HT-29 (cell line): ENCODE measurements at places on chromosomes 1 and 21. TPM values are rescaled to one million over a fixed set of nuclear protein-coding genes. Genes with fewer than 3 reads are reported as not detected.

DNA sequence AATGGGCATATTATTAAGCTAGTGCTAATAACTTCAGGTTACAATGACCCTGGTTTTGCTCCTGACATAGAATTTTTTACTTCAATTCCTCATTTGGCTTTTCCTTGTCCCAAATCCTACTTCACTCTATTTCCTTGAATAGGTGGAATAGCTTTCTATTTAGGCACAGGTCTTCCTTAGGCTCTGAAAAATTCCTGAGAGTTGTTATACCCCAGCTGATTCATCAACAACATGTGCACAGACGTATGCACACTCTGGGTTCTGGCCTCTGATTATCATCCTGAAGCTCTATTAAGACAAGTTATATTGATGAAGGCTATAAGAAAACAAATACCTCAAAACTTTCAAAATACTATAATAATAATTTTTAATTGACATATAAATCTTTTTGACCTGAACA is 172.4 kb downstream of the NTMT2 start:
- no peak for DNase-seq

LYPD8 gene
- 2.4 TPM in 1 of 2 replicates, not detected in the other for total RNA-seq

DNA sequence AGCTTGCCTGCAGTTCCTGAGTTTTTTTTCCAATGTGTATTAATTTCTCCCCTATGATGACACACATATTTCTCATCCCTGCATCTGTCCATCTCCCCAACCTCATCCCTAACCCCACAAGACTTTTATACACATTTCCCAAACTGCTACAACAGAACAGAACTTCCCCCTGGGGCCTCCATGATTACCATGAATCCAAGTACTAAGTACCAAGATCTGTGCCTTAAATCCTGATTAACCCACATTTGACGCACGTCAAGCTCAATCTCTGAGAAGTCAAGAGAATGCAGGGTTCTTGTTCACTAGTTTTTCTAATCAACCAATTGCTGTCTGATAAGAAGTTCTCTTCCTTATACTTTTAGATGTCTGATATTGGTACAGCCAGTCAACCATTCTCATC is 9.7 kb downstream of the HMGN1 start:
- no peak for DNase-seq

- DNase-seq = peak; percentile 79
Measured at GRCh38 chr1:32247983-32248889, 1.2 kb downstream of the FAM167B start.

RGS8 gene
- total RNA-seq = not detected in 2 replicates

DNA sequence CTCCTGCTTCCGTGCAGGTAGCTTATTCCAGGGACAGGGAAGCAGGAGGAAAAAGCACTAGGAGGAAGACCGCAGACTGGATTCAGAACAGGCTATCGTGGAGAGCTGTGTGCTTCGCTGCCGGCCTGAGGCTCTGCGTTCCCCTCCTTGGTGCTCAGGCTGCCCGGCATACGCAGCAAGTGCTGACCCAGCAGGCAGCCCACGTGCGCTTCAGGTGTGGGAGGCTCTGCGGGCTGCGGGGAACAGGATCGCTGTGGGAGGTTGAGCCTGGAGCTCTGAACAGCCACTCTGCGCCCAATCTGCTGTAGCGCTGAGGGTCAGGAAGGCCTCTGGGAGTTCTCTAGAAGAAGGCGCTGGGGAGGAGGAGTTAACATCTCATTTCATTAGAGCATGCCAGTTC is 27.9 kb downstream of the DOP1B start:
- no peak for DNase-seq
